ENCODE measurements at places on chromosomes 11 and 22.

GRCh38 chr11:122776546-122776945 is 61.8 kb upstream of the CRTAM start:
- DNase-seq, result no peak

GRCh38 chr11:130088217-130088616 is 18.5 kb downstream of the APLP2 start:
- no peak for DNase-seq

DNA sequence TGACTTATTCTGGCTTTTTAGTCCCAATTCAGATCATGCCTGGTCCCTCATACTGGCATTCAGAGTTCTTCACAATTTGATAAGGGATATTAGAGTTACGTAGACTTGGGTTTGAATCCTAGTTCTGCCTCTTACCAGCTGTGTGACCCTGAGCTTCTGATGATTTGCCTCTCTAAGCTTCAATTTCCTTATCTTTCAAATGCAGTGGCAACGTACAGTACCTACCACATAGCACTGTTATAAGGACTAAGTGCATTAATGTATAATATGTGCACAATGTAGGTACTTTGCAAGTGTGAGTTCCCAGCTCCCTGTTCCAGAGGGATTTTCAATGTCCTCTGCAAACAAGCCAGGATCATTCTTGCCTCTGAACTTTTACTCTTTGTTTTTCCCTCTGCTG is 7.3 kb downstream of the RHOG start:
- DNase-seq, result no peak

DNA sequence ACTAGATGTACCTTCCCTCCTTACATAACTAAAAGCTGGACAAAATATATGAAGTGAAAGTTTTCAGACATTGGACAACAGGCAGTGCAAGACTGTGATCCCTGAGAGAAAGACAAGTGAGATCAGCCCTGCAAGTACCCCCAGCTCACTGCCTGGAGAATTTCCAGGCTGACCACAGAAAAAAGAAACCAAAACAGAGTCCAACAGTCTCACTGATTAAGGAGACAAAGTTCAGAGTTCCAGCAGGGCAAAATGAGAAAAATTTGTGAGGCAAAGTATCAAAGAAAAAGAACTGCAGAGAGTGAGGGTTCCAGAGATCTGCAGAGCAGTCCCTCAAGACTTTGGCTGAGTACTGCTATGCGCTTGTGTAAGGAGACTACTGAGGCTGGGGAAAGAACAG is 47.3 kb upstream of the TMEM45B start:
- DNase-seq, result no peak

DNA sequence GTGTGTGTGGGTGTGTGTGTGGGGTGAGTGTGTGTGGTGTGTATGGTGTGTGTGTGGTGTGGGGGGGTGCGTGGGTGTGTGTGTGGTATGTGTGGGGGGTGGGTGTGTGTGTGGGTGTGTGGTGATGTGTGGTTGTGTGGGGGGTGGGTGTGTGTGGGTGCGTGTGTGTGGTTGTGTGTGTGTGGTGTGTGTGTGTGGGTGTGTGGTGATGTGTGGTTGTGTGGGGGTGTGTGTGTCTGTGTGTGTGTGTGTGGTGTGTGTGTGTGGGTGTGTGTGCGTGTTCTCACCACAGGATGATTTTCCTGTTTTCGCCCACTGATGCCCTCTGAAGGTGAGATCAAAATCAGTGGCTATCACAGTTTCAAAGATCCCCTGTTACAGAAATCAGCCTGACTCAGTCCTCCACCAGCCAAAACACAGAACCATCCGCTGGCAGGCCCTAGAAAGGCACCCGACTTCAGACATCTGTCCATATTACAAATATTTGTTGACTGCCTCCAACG is 24.7 kb downstream of the CPT1A start:
- no peak for DNase-seq

GRCh38 chr22:36565159-36565507 is 36.2 kb upstream of the EIF3D start:
- DNase-seq, result no peak

DNA sequence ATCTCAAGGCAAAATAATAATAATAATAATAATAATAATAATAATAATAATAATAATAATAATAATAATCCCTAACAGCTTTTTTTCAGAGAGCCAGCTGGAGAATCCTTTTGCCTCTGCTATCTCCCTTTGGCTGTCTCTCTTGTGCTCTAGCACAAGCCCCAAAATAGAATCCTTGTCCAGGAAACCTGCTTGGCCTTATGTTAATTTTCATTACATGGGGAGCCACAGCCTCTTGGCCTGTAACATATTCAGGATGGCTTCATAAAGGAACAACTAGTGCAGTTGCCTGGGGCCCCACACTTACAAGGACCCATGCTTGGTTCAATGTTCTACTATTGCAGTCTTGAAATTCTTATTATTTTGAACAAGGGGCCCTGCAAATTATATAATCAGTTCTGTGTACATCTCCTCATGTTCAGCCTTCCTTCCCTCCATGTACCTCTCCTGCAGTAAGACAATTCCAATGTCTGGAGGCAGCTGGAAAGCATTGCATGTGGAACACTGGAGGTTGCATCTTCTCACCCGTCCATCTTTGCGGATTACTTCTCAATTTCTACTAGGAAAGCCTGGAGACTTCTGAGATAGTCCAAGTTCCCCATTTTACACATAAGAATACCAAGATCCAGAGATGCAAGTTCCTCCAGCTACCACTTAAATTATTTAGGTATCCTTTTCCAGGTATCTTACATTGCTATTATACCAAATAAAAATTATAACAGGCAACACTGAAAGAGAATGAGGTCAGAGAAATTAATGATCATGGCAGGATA is 37.8 kb upstream of the SORL1 start:
- DNase-seq, result no peak

DNA sequence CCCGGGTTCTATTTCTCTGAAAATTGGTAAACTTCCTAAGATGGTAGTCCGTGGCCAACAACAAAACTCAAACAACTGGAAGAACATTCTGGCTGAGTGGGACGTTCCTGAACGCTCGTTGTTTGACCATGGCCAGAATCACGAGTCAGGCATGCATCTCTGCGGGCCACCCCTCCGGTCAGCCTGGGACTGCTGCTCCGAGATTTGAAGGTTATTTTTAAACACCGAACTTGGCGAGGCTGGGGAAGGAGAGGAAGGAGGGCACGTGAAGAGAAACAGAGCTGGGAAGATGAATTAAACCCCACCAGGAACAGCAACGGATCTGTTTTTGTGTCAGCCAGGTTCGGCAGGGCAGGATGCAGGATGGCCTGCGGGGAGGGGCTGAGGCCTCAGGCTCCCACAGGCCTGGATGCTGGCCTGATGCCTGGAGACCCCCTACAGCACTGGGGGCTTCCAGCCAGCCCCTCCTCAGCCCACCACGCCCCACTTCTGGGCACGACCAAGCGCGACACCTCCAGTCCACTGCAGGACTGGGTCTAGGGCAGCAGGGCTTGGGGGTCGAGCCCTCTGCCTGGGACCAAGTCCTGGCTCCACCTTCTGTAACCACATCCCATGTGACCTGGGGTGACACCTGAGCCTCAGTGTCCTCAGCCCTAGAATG is 5.1 kb downstream of the SHISAL1 start:
- no peak for DNase-seq

DNA sequence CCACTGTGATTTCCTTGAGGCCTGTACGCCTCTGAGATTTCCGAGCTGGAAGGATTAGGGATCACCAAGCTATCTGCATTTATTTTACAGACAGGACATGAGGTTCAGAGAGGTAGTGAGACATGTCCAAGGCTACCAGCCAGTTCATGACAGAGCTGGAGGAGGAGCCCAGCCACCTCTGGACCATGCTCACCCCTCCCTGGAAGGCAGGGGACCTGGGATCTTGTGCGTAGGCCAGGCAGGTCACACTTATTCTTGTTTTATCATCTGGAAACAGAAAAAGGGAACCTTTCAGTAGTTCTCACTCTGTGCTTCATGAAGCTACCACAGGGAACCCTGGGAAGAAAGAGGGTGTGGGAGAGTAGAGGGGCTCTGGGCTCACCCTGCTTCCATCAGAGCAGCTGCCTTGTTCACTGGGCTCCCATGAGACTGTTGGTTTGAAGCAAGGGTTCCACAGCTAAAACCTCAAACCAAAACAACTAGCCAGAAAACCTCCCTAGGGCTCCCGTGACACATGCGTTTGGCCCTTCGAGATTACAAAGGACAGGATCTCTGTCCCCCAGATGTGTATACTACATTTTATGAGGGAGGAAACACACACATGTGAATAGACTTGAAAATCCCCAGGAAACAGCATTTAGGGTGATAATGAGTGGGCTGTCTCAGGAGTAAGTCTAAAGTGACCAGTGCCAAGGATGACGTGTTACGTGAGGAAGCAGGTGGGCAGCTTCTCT is 106.4 kb downstream of the DSCAML1 start:
- no peak for DNase-seq

DNA sequence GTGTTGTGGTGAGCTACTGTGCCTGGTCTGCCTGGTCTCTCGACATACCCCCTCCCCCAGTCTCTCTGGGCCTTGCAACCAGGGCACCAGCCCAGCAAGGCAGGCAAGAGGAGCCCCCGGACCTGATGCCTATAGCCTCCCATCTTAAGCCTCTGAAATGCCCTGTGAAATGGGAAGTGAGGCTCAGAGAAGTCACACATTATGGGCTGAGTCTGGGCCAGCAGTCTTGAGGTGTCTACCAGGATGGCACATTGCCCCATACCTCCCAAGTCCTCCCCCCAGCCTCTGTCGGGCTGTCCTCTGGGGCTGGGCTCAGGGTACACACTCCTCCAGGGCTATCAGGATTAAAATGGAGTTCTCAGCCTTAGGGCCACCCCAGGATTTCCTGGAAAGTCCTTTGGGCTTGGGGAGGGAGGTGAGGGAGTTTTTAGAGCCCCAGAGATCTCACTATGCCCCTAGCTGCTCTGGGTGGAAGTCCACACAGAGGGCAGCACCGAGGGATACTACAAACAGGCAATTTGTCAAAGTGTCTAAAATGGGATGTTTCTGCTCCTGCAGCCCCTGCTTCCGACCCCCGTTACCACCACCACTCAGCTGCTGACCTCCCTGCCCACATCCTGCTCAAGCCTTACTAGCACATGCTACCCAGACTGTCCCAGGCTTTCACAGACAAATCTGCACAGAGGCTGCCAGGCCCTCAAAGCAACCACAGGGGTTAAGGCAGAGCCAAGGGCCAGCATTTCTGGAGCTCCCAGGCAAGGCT is 3.1 kb upstream of the SH3BP1 start:
- no peak for DNase-seq

DNA sequence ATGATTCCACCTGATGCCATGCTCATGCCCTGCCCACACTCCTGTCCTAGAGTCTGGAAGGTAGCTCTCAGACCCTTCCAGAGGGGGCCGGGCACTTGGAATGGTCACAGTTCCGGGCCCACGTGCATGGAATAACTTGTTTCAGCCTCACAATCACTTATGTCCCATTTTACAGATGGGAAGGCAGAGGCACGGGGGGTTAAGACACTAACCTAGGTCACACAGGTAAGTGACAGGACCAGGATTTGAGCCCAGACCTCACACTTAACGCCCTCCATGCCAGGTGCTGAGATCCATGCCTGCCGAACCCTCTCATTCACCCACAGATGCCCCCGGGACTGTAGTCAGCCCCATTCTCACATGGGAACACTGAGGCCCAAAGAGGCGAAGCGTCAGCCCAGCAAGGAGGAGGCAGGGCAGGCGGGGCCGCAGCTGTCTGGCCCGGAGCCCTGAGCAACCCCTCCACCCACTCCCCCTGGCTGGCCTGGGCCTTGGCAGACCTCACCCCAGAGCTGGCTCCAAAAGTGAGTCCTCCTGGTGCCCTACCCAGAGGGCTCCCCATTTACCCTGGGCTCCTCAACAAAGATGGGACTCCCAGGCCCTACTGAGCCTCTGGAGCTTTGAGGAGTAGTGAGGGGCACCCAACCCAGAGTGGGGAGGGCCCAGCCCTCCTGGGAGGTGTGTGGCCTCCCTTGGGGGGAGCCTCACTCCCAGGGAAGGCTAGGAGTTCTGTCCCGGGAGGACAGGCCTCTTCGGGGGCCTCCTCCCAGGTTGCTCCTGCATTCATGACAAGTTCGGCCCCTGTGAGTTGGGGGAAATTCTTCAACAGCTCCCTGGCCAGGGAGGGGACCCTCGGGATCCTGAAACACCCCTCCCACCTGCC is 2.4 kb upstream of the ALDH3B1 start:
- no peak for DNase-seq

- no peak for DNase-seq
Observed at GRCh38 chr11:42773729-42774128, 538.1 kb upstream of the API5 start.

DNA sequence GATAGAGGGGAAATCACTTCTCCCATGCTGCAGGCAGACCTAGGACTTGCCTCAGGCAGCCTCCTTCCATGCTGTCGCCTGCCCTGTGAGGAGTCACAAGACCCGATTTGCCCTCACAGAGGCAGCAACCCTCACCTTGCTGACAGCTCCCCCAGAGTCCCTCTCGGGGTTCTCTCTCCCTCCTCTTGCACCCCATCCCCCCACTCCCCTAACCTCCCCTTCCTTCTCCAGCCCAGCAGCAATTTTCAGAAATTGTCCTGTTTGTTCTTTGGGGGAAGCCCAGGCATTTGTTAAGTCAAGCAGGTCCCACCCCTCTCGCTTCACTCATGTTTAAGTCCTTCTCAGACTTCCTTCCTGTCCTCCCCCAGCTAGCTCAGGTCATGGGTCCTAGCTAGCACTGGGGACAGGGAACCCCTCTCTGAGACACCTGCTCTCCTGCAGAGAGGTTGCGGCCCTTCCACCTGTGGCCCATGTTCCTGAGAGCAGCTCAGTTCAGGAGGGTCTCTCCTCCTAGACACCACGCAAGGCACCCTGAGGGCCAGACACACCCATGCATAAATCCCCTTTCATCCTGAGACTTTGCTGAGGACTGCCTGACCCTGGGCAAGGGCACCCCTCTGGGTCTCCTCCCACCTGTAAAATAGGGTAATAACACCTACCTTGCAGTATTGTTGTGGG is 6.3 kb upstream of the FXYD2 start:
- DNase-seq, result no peak

- DNase-seq, result peak; percentile 97
Observed at GRCh38 chr11:131033151-131033651, 116.9 kb upstream of the SNX19 start.

DNA sequence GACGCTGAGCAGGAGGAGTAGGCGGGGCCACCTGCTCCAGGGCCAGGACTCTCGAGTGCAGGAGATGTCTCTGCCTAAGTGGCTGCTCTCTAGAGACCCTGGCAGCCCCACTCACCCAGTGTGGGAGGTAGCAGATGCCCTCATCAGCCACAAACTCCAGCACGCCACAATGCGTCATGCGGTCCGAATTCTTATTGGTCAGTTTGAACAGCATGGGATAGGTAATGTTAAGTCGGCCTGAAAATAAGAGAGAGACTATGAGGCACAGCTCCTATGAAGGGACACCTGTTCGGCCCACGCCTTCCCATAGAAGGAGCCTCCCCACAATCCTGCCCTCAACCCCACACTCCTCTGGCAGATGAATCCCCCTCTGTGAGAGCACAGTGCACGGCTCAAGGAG is 7.4 kb downstream of the UFD1 start:
- DNase-seq, result no peak

All from foreskin keratinocyte (primary cell).